ENCODE measurements at places on chromosomes 7 and 10.

- DNase-seq: no peak
- H3K4me1 ChIP-seq: peaks cover 10% of the 10 kb centered on the region
- H3K4me3 ChIP-seq: no peak overlapping the region
- H3K36me3 ChIP-seq: no peaks in the 10 kb centered on the region
- no peaks in the 10 kb centered on the region for H3K27me3 ChIP-seq
Measured at GRCh38 chr10:33709008-33709753, 374.7 kb upstream of the NRP1 start.

GRCh38 chr7:32588657-32589056 lies 93.4 kb downstream of the AVL9 start:
- H3K27me3 ChIP-seq: no peaks in the 10 kb centered on the region
- peaks cover 9% of the 10 kb centered on the region for H3K36me3 ChIP-seq
- no peak overlapping the region for H3K27ac ChIP-seq

- DNase-seq: no peak
- no peak overlapping the region for H3K27ac ChIP-seq
- H3K4me1 ChIP-seq: peaks cover 12% of the 10 kb centered on the region
- no peaks in the 10 kb centered on the region for H3K36me3 ChIP-seq
- H3K27me3 ChIP-seq: no peaks in the 10 kb centered on the region
- no peak overlapping the region for H3K4me3 ChIP-seq
Measured at GRCh38 chr10:28327491-28327880, 24.6 kb upstream of the MPP7 start.

GRCh38 chr10:120423431-120424197 lies 33.4 kb upstream of the PLPP4 start:
- H3K4me3 ChIP-seq: no peak overlapping the region
- no peaks in the 10 kb centered on the region for H3K4me1 ChIP-seq
- H3K27ac ChIP-seq: no peak overlapping the region
- H3K36me3 ChIP-seq: no peaks in the 10 kb centered on the region
- H3K27me3 ChIP-seq: no peaks in the 10 kb centered on the region
- peak; percentile 71 for DNase-seq
